Stimulated activated naive CD8-positive, alpha-beta T cell treated with anti-CD3 and anti-CD28 coated beads, Interleukin-15, amount 100 ng/mL, for 72 hours (primary cell): ENCODE measurements at places on chromosomes 5 and 9.

- no peak for DNase-seq
Measured at GRCh38 chr5:132774406-132774805, 2.6 kb downstream of the SEPTIN8 start.

- DNase-seq = no peak
Measured at GRCh38 chr5:167634432-167634831, 657.0 kb upstream of the WWC1 start.

DNA sequence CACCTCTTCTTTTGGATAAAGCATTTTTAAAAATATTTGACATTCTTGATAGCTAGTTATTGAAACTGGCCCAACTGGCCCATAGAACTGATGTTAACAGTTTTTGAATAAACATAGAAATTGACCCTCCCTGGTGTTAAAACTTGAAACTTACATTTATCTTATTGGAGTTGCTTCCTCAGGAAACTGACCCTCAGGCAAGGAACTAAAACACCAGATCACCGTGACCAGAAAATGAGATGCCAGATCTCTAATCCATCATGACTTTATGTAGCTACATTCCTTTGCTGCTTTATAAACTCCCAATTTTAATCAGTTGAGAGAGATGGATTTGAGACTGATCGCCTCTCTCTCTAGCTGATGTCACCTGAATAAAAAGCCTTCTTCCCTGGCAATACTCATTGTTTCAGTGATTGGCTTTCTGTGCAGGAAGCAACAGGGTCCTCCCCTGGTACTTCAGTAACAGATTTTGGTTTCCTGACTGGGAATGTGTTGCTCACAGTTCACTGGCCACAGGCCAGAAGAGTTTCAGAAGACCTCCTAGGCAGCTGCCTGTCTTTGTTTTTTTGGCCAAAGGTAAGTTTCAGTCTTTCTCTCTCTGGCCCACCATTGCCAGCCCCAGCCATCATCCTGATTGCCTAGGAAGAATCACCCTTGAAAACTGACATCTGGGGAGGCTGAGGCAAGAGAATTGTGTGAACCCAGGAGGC lies 212.4 kb downstream of the DTWD2 start:
- no peak for DNase-seq

- no peak for DNase-seq
Measured at GRCh38 chr5:173108914-173109313, 35.4 kb upstream of the BNIP1 start.

DNA sequence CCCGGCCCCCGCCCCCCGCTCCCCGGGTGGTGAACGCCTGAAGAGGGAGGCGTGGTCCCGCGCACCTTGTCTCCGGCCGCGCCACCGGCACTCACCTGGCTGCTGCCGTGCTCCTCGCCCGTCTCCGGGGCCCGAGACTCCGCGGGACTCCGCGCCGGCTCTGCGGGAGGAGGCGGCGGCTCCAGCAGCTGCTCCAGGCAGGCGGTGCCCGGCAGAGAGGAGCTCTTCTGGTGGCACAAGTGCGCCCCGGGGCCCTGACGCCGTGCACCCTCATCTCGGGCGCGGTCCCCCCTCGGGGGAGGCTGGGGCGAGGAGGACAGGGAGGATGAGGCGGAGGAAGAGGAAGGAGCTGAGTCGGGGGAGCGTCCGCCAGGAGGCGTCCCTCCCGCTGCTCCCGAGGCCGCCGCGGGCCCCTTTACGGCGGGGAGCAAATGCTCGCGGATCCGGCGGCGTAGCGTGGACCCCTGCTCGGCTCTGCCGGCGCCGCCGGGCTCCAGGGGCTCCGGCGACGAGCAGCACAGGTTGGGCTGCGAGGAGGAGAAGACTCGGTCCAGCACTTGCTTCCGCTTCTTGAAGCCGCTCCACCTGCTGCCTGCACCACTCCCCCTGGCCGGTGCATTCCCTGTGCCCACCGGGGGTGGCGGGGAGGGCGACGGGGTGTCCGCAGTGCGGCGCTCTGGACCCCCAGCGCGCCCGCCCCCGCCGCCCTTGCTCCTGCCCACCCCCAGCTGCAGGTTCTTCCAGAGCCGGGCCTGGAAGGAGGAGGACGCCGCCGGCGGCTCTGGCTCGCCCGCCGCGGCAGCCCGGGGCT lies 928 bp downstream of the MCTP1 start:
- peak; percentile 52 for DNase-seq

GRCh38 chr5:151348789-151349188 lies 1.4 kb upstream of the SLC36A2 start:
- DNase-seq = no peak

- no peak for DNase-seq
Measured at GRCh38 chr5:96023518-96023917, 61.9 kb upstream of the ELL2 start.

DNA sequence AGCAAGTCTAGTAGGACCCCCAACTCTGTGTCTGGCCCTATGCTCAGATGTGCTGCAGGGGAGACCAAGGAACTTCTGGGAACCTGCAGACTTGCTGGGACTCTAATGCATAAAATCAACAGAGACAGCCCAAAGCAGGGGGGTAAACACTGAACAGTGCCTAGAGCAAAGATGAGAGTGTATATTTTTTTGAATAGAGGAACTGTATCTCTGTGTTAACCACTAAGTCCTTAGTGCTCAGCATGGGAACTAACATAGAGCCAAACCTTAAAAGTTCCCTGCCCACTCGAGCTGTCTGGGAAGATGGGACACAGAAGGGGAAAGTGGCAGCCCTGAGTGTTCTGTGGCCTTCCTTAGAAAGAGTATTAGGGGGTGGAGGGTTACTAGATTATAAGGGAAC lies 51.9 kb downstream of the C5orf15 start:
- DNase-seq = no peak

DNA sequence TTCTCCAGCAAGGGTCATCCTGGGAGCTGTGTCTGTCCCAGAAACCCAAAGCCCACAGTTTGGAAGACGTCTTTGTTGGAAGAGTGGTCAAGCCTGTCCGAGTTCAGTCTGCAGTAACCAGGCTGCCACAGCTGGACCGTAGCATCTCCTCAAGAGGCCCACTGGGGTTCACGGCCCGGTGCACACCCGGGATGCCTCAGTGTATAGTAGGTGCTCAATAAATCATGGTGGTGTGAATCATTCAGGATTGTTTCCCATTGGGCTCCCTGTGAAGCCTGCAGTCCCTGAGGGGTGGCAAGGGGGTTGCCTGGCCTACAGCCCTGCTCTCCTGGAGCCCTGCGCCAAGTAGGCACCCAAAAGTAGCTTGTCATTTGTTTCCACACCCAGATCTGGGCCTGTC lies 10.3 kb upstream of the PRRX2 start:
- no peak for DNase-seq

- DNase-seq = no peak
Measured at GRCh38 chr5:110663525-110663924, 62.9 kb downstream of the TMEM232 start.

GRCh38 chr5:132209901-132210545 lies 17.6 kb downstream of the P4HA2 start:
- no peak for DNase-seq

DNA sequence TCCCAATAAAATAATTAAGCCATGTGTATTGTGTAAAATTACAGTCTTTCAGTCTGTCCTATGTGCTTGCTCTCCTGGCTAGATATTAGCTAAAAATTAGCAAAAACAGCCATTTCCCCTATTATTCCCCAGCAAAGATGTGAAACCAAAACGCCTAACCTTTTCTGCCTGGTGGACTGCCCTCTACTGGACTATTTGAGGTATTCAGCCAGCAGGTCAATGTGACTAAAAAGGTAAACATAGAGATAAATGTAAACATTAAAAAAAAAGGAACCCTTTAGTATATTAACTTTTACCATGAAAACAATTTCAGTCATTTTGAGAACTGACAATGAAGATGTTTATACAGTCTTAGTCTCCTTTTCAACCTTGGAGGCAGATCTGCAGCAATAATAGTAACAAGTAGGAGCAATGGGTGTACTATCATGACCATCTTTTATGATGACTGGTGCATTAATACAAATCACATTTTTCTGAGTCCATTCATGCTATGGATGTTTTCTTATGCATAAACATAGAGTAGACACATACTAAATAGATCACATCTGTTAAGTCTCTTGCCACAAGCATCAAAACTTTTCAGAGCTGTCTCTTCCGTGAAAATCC lies 10.1 kb downstream of the ATG12 start:
- DNase-seq = no peak

DNA sequence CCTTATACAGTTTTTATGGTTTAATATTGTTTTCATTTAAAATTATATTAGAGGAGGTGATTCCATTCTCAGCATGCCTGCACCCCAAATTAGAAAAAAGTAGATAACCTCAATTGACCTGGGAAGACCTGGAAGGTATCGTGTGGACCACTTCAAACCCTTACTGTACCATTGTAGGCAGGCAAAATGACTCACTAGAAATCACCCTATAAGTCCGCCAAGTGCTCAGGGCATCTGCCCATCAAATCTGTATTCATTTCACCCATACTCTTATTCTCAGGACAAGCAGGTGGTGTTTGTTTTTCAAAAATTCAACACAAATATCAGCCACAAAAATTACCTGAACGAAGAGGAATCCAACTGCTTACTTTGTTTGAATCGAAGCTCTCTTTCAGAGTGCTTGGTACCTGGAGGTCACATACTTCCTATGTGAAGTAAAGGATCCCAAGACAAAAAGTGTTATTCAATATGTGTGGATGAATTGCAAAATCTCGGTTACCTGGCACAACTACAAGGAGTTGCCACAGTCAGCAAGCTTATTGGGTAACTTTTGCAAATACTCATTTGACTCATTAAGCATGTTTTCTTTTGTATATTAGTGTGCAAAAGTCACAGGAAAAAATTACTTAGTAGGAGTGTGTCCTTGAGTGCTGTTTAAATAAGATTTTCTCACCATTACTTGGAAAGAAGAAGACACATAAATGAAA lies 216.2 kb downstream of the ENC1 start:
- DNase-seq = no peak

DNA sequence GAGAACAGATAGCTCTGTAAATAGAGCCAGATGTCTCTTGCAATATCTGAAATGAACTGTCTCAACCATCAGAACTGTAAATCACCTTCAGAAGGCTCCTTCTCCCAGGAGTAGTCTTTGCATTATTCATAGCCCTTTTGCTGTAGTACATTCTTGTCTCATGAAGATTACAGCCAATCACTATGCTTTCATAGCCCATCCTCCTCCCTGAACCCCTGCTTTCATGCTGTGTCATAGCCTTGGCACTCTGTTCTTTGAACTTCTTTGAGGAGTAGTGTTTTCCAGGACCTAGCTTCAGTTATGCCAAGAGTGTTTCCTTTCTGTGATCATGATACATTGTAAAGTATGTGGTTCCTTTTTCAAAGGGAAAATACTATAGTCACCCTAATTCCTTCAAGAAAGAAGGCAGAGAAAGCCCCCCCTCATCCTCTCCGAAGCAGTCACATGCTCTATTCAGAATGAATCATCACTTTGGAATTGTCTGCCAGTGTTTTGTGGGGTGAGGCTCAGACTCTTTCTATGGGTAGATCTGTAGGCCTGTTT lies 61.1 kb downstream of the GRIA1 start:
- DNase-seq = no peak

DNA sequence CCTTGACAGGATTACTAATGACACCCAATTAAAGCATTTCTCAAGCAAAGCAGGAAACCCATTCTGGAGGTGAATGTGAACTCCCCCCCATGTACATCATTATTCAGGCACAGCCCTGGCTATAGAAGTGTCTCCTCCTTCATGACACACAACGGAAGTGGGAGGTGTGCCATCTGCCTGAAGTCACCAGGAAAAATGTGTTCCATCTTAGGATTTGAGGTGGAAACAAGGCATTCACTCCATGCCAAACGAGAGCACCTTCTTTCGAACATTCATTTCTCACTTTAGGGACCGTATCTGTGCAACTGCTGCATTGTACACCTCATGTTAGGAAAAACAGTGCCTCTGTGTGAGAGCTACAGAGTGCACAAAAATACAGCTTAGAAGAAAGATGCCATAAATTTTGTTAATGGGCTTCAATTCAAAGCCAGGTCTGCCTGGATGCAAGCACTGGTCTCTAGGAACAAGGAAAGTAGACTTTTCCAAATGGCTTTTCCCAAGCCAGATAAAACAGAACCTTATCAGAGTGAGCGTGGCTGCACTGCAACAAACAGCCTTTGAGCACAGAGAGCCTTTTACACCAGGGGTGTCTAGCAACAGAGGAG lies 19.4 kb downstream of the GOLM1 start:
- DNase-seq = no peak
